CD4-positive, alpha-beta memory T cell (primary cell): ENCODE measurements at places on chromosomes 12 and 14.

DNA sequence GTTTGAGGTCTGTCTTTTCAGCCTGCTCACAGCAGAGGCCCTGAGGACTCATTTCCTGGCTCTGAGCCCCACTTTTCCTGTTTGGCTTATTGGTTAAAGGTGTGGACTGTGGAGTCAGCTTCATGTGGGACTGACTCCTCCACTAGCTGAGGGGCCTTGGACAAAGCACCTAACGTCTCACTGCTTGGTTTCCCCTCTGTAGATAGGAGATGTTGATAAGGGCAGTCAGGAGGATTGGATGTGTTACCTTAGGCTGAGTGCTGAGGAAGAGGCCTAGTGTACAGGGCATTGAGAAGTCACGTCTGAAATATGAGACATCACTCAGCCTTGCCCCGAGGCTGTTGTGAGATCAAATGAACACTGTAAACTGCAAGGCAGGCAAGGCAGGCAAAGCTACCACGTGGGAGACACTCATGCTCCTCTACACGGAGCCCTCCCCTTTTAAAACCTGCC, 27.1 kb upstream of the TCL1A start:
- no peak for DNase-seq

DNA sequence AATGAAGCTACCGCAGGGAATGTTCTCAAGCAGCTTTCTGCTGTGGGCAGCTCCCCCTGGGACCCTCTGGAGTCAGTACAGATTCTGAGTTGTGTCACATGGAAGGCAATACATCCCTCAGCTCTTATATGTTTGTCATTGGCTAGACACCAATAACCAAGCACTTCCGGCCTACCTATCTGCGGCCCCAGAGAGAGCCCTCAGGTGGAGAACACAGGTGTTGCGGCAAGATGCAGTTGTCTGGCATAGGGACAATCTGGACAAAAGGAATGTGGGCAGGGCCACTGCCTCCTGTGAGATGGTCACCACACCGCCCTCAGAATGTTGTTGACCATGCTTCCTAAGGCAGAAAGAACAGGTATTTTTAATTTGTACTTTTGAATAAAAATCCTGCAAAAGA, 118.7 kb downstream of the BRMS1L start:
- DNase-seq: no peak

DNA sequence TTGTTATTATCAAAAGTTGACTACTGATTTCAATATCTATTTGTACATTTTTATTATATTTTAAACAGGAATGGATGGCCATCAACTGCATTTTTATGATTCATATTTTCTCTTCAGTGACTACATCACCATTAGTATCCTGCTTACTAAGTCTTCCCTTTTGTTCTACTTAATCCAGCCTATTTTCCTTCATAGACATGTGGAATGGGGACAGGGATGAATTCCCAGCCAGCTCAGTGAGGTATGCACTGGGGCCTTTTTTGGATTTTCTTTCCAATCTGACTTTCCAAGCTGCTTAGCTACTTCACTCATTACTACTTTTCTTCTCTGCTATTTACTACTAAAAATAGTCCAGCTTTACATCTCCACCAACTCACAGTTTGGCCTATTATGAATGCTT, 38.4 kb downstream of the AKAP6 start:
- DNase-seq: no peak

GRCh38 chr12:123150275-123150743, 581 bp downstream of the PITPNM2 start:
- DNase-seq: no peak

DNA sequence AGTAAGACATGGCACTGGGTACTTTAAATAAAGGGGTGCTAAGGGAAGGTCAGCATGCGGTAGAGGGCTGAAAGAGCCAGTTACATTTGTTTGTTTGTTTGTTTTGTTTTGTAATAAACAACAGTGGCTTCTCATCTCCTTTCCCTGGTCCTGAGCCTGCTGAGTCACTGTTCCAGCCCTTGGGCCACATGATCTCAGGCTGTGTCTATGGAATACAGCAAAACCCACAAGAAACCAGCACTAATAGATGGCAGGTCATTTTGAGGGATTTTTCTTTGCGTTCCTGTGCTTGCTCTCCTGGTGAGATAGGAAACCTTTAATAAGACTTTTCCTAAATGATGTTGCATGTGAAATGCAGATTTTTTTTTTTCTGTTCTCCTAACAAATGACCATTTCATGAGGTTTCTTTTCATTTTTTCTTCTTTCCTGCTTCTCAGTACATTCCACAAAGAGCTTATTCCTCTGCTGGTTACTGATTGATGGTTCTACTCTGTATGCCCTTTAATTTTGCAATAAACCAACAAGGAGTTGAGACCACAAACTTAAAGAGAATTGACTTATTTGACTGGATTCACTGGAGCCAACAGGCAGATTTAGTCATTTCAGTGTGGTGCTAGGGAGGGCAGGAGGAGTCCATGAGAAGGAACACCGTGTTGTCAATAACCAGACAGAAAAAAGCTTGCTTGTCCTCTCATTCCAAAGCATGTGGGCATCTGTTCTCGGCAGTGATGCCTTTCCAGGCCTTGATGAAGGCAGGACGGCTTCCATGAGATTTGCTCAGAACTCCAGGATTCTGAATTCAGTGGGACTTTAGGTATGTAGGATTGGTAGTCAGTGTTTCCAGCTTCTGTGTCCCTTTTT, 459.2 kb downstream of the RAD51B start:
- DNase-seq: no peak

DNA sequence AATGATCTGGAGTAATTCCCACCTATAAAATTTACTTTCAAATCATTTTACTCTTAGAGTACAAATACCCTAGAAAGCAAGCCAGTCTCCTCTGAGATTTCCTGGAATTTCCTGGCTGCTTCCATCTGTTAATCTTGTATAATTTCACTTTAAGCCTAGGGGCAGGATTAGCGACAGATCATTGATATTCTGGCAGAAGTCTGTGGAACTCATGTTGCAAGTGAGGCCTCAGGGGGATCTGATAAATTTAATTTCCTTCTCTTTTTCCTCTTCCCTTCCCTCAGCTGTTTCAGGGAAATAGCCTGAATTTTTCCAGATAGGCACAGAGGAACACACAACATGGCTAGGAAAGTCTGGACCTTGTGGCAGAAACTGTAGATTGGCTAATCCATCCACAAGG, 5.9 kb upstream of the KRT6A start:
- DNase-seq: no peak

DNA sequence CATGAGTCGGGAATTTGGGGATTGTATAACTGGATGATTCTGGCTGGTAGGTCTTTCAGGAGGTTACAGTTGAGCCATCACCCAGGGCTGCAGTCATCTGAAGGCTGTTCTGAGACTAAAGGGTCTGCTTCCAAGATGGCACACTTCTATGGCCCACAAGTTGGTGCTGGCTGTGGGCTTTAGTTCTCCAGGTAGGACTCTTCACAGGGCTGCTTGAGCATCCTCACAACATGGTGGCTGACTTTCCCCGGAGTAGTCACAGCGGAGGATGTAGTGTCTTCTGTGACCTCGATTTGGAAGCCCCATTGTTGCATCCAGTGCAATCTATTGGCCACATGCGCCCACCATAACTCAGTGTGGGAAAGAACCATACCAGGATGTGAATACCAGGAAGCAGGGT, 14.4 kb downstream of the PHETA1 start:
- no peak for DNase-seq

- DNase-seq: no peak
These were observed 34.9 kb upstream of the SPTSSA start for GRCh38 chr14:34496679-34497513.

DNA sequence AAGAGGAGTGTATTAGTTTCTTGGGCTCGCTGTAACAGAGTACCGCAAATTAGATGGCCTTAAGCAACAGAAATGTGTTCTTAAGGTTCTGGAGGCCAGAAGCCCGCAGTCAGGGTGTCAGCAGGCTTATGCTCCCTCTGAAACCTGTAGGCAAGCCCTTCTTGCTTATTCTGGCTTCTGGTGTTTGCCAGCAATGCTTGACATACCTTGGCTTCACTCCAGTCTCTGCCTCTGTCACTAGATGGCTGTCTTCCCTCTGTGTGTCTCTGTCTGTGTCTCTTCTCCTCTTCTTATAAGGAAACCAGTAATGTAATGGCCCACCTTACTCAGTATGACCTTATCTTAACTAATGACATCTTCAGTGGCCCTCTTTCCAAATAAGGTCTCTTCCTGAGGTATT, 85.1 kb downstream of the DERA start:
- no peak for DNase-seq

DNA sequence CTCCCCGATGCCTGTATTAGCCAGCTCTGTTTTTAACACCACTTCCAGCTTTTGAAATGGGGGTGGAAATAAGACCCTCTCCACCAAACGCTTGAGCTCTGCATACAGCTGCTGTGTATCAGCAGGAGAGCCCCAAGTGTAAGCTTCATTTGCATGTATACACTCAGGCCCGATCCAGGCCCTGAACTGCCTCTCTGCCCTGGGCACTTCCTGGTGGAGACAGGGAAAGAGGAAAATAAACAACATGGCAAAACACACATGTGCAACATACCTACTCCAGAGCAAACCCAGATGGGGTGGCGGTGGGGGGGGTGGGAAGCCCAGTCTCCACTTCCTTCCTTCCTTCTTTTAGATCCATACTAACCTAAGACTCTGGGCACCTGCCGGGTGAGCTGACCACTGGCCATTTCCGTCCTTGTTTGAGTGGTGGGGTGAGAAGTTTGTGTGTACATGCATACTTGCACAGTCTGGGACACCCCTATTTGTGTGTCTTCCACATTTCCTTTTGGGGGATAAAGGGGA, 55.3 kb downstream of the RBM19 start:
- DNase-seq: no peak
